Effector memory CD8-positive, alpha-beta T cell (primary cell): ENCODE measurements at places on chromosomes 12 and 14.

GRCh38 chr14:73047808-73048207 lies 10.5 kb upstream of the RBM25 start:
- no peak for DNase-seq

- DNase-seq: no peak
Observed at GRCh38 chr14:64329149-64329548, 35.0 kb upstream of the ESR2 start.

DNA sequence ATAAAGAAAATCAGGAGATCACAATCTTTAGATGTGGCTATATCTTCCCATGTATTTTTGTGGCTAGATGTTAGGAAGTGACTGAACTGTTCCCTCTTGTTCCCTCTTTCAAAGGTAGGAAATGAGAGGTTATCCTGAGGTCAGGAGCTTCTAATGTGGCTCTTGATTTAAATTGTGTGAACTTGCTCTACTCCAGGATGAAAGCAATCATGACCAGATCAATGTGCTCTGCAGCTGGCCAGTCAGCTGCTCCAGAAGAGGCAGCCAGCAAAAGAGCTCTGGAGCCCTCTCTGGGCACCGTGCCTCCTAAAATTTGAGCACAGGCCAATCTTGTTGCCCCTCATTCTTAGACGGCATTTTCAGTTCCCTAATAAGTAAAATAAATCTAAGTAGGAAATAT lies 32.0 kb downstream of the CDK17 start:
- no peak for DNase-seq

DNA sequence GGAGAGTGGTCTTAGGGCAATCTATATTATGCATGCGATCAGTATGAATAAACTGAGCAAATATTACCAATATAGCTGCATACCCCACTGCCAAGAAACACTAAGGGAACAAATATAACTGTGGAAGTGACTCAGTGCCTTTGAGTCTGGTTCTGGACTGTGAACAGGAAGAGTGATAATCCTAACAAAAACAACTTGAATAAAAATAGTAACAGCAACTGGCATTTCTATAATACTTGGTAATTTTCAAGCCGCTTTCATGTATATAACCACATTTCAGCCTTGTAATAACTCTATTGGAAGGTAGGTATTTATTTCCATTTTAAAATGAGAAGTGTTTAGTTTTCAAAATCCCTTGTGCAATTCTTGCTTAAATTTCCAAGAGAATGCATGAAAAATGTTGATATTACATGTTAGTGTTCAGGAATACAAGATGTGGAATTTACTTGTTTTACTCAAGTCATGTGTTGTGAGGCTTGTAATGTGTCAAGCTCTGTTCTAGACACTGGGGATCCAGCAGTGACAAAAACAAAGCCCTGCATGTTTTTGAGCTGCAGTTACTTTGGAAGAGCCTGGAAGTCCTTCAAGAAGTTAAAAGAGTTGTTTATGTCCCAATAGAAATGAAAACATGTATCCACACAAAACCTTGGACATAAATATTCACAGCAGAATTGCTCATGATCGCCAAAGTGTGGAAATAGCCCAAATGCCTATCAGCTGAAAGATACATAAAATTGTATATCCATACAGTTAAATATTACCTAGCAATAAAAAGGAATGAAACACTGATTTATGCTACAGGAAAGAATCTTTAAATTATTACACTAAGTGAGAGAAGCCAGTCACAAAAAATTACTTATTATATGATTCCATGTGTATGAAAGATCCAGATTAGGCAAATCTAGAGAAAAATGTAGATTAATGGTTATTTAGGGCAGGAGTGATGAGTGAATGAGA lies 338.1 kb upstream of the TMEM132C start:
- no peak for DNase-seq

- DNase-seq: no peak
Observed at GRCh38 chr14:94960285-94961001, 190.5 kb upstream of the GSC start.

GRCh38 chr14:23538050-23538718 lies 13.4 kb downstream of the ZFHX2 start:
- DNase-seq: no peak

DNA sequence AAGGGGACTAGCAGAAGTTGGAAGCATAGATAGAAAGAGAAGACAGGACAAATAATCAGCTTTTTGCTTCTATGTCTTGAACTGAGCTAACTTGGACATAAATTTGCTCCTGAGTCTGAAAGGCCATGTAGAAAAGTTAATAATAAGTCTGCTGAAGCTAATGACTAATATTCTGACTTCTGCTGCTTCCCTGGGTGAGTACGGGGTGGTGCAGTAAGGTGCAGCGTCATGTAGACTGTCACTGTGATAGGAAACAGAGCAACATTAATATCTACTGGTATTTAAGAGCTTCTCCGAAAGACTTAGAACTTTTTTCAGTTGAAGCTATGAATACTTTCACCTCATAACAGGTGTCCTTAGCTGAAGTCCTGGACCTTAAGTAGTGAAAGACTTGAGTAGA lies 34.1 kb upstream of the CPM start:
- DNase-seq: no peak

- no peak for DNase-seq
Observed at GRCh38 chr14:77761205-77761931, 412 bp upstream of the SNW1 start.

DNA sequence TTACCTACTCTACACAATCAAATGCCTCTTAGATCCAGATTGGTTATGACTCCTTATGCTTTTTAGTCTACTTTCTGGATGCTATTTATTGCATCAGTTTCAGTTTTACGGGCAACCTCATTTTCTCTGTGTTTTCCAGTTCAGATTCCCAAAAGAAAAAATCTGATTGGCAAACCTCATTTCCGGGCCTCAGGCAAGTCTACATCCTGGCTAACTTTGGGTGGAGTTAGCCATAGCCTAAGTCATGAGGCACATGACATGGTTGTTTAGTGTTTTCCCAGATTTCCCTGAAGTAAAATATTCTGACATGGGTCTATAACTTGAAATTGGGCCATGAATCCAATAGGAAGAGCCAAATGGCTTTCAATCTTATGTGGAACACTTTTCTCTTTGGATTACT lies 339.7 kb downstream of the NUAK1 start:
- no peak for DNase-seq

DNA sequence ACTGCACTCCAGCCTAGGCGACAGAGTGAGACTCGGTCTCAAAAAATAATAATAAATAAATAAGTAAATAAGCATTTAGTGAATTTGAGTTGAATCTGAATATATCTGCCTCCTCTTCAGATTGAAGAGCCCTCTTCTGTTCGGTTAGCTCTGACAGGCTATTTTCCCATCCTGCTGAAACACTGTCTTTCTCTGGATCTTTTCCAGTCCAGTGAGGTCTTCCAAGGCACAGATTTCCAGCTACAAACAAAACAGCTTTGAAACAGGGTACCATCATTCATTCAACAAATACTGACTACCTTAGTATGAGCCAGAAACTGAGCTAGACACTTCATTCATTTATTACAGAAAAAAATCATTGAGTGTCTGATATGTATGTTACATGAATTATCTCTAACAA lies 7.2 kb upstream of the SPRYD3 start:
- no peak for DNase-seq
